ENCODE measurements at places on chromosomes 12 and 14. TPM values are rescaled to one million over a fixed set of nuclear protein-coding genes. Genes with fewer than 3 reads are reported as not detected.

The C14orf39 gene
- total RNA-seq: not detected

The CLEC14A gene
- total RNA-seq: not detected

The PYGL gene
- total RNA-seq: 75.4 TPM

The KRT82 gene
- not detected for total RNA-seq

The NPAS3 gene
- total RNA-seq: 0.79 TPM

The LTB4R2 gene
- total RNA-seq: 21.7 TPM

The BIN2 gene
- total RNA-seq: not detected

The BBOF1 gene
- 2.0 TPM for total RNA-seq

The CCT2 gene
- 212 TPM for total RNA-seq

The CLEC4D gene
- not detected for total RNA-seq

The PLEKHG7 gene
- not detected for total RNA-seq

The BDKRB2 gene
- total RNA-seq: 1.4 TPM

The PIP4K2C gene
- total RNA-seq: 32.0 TPM

The TPCN1 gene
- 43.0 TPM for total RNA-seq

DNA sequence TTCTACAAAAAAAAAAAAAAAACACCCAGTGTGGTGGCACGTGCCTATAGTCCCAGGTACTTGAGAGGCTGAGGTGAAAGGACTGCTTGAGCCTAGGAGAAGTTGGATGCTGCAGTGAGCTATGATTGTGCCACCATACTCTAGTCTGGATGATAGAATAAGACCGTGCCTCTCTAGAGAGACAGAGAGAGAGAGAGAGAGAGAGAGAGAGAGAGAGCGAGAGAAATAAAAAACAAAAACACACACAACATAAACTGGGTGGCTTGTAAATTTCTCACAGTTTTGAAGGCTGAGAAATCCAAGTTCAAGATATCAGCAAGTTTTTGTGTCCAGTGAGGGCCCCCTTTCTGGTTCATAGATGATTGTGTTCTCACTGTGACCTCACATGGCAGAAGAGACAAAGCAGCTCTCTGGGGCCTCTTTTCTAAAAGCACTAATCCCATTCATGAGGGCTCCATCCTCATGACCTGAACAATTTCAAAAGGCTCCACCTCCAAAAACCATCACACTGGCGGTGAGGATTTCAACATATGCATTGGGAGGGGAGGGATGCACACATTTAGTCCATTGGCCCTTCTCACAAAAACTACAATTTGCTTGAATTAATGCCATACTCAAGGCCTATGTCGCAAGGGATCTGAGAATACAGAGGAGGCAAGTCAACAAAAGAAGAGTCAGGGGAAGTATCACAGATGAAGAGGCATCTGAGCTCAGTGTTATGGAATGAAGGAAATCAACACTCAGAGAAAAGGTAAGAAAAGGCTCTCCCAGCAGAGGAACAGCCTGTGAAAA is 94.9 kb downstream of the PPM1H start:
- H3K4me1 ChIP-seq: peaks cover 14% of the 10 kb centered on the region
- no peaks in the 10 kb centered on the region for H3K36me3 ChIP-seq
- no peaks in the 10 kb centered on the region for H3K27me3 ChIP-seq

GRCh38 chr14:93023802-93024434 is 91.8 kb downstream of the ITPK1 start:
- peaks cover 10% of the 10 kb centered on the region for H3K36me3 ChIP-seq
- H3K27ac ChIP-seq: no peak overlapping the region
- H3K27me3 ChIP-seq: no peaks in the 10 kb centered on the region
- H3K4me1 ChIP-seq: peaks cover 11% of the 10 kb centered on the region
- H3K4me3 ChIP-seq: no peak overlapping the region

- H3K27ac ChIP-seq: no peak overlapping the region
- no peak overlapping the region for H3K4me3 ChIP-seq
Measured at GRCh38 chr14:92687681-92688433, 60.6 kb downstream of the LGMN start.

DNA sequence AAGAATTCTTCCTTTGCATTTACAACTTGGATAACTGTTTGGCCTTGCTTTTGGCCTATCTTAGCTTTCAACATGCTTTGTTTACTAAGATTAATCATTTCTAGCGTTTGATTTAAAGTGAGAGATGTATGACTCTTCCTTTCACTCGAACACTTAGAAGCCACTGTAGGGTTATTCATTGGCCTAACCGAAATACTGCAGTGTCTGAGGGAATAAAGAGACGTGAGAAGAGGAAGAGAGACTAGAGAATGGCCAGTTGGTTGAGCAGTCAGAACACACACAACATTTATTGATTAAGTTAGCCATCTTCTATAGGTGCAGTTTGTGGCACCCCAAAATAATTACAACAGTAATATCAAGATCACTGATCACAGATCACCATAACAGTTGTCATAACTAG is 62.3 kb upstream of the CCDC175 start:
- H3K4me1 ChIP-seq: peaks cover 11% of the 10 kb centered on the region
- no peak overlapping the region for H3K27ac ChIP-seq
- peaks cover 10% of the 10 kb centered on the region for H3K36me3 ChIP-seq
- no peak overlapping the region for H3K4me3 ChIP-seq
- no peak for DNase-seq

- H3K36me3 ChIP-seq: no peaks in the 10 kb centered on the region
- H3K4me3 ChIP-seq: peak overlapping the region; percentile 14
- peaks cover 9% of the 10 kb centered on the region for H3K4me1 ChIP-seq
- no peak for DNase-seq
- peak overlapping the region; percentile 83 for H3K27ac ChIP-seq
- H3K27me3 ChIP-seq: no peaks in the 10 kb centered on the region
Measured at GRCh38 chr12:130097342-130097741, 64.9 kb upstream of the FZD10 start.

- DNase-seq: no peak
- H3K4me1 ChIP-seq: no peaks in the 10 kb centered on the region
- H3K36me3 ChIP-seq: peaks cover 59% of the 10 kb centered on the region
Measured at GRCh38 chr12:110718222-110718908, 24.3 kb downstream of the PPP1CC start.

DNA sequence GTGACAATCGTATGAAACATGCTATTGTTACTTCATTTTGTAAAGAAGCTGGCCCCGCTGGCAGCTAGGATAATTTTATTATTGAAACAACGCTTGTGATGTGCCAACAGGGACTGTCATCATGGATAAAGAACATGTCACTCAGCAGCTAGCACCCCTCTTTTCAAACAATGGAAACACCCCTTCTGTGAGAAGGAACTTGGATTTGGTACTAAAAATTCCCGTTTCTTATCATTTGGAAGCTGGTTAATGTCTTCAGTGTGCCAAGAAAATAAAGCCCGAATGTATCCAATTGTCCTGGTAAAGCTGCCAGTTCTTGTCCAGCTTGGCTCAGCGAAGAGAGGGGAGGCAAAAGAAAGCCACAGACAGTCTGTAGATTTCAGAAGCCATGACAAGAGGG is 186.6 kb downstream of the PHLDA1 start:
- H3K4me3 ChIP-seq: no peak overlapping the region
- DNase-seq: no peak
- no peaks in the 10 kb centered on the region for H3K27me3 ChIP-seq

DNA sequence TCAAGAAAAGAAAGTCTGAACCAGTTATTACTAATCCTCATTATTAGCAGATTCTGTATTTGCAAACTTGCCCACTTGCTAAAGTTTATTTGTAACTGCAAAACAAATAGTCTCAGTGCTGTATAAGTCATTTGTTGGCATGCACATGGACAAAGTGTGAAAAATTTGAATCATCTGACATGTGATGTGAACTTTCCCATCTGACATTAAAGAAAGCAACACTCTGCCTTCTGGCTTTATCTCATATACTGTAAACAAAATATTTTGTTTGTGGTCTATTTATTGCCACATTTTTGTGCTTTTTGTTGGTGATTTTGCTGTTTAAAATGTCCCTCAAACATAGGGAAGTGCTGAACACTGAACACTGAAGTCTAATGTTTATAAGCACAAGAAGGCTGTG is 513.8 kb downstream of the RPL10L start:
- no peaks in the 10 kb centered on the region for H3K4me1 ChIP-seq
- no peak overlapping the region for H3K4me3 ChIP-seq
- no peak overlapping the region for H3K27ac ChIP-seq

GRCh38 chr12:22287776-22288621 is 46.5 kb downstream of the ST8SIA1 start:
- no peaks in the 10 kb centered on the region for H3K27me3 ChIP-seq
- peaks cover 24% of the 10 kb centered on the region for H3K4me1 ChIP-seq
- no peak for DNase-seq

- no peak overlapping the region for H3K27ac ChIP-seq
- H3K4me1 ChIP-seq: no peaks in the 10 kb centered on the region
- H3K27me3 ChIP-seq: no peaks in the 10 kb centered on the region
- DNase-seq: no peak
- no peak overlapping the region for H3K4me3 ChIP-seq
Measured at GRCh38 chr12:46131732-46132469, 136.9 kb downstream of the SLC38A1 start.

- no peak for DNase-seq
- peaks cover 37% of the 10 kb centered on the region for H3K4me1 ChIP-seq
- H3K27me3 ChIP-seq: no peaks in the 10 kb centered on the region
Measured at GRCh38 chr14:33569821-33570687, 380.8 kb downstream of the EGLN3 start.

- no peak overlapping the region for H3K4me3 ChIP-seq
- no peaks in the 10 kb centered on the region for H3K36me3 ChIP-seq
- H3K27me3 ChIP-seq: no peaks in the 10 kb centered on the region
- DNase-seq: no peak
- no peak overlapping the region for H3K27ac ChIP-seq
Measured at GRCh38 chr12:120820884-120821510, 83.2 kb downstream of the SPPL3 start.

DNA sequence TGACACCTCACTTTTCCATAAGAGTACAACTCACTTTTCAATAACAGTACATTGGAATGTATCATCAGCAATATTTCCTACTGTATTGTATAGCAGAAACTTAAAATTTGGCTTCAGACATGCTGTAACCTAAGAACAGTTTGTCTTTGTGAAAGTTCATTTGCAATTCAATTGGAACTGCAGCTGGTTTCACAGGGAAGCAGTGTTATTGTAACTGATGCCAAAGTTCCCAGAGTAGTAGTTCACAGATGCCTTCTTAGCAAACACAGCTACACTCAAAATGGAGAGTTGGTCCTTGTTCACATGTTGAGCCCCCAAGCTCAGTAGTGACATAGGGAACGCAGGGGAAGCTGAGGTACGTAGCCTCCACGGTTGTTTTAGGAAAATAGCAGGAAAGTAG is 23.3 kb downstream of the PPP1R36 start:
- H3K27ac ChIP-seq: no peak overlapping the region
- no peaks in the 10 kb centered on the region for H3K36me3 ChIP-seq
- DNase-seq: no peak
- H3K27me3 ChIP-seq: no peaks in the 10 kb centered on the region
- H3K4me3 ChIP-seq: no peak overlapping the region
- peaks cover 6% of the 10 kb centered on the region for H3K4me1 ChIP-seq

DNA sequence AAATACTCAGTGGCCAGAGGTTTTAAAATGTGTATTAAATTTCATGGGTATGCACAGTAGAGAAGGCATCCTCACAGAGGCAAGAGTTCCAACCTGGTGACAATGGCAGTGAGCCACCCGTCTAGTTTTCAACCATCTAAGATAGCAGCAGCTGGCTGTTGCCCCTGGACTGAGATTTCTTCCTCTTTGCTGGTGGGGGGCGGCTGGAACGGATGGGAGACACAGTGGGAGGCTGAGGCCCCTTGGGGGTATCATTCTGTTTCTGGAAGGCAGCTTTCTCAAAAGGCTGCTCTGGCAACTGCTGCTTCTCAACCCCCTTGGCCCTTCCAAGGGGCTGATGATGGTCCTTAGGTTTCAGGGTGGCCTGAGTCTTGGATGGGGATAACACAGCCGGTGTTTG is 1.0 kb upstream of the IFFO1 start:
- no peak overlapping the region for H3K4me3 ChIP-seq
- peaks cover 27% of the 10 kb centered on the region for H3K4me1 ChIP-seq
- DNase-seq: no peak

DNA sequence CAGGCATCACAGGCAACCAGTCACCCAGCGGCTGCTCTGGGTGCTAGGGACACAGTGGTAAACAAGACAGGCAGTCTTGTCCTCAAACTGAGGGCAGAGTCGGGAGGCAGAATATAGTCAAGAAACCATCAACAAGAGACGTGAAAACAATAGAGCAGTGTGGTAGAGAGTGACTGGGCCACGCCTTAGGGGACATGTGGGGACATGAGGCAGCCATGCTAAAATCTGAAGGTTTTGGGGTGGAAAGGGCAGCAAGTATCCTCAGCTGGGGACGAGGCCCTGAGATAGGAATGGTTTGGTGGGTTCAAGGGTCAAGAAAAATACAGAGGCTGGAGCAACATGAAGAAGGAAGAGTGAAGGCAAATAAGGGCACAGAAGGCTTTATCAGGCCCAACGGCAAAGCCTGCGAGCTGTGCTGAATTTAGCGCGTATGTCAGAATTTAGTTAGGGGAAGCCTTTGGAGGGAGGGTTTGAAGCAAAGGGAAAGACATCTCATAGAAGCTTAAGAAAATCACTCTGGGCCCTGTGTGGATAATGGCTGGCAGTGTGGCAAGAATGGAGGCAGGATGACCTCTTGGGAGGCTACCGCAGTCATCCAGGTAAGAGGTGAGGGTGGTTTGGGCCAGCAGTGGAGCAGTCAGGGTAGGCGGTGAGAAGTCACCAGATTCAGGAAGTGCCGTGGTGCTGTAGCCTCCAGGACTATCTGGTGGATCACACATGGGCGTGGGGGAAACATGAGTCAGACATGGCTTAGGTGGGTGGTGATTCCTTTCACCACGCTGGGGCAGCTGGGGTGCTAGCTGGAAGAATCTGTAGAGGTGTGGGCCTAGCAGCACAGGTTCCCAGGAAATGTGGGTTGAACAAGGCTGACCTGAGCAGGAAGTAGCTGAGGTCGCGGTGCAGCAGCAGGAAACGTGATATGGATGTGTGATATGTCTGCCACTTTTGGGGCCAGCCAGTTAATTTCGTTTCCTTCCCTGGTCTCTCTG is 3.0 kb downstream of the EVL start:
- peaks cover 29% of the 10 kb centered on the region for H3K4me1 ChIP-seq
- DNase-seq: peak; percentile 73
- H3K27ac ChIP-seq: peak overlapping the region; percentile 78
- H3K36me3 ChIP-seq: no peaks in the 10 kb centered on the region

- no peak overlapping the region for H3K4me3 ChIP-seq
- no peak for DNase-seq
- H3K36me3 ChIP-seq: peaks cover 40% of the 10 kb centered on the region
- H3K27ac ChIP-seq: no peak overlapping the region
- no peaks in the 10 kb centered on the region for H3K4me1 ChIP-seq
Measured at GRCh38 chr14:75705014-75705413, 44.0 kb downstream of the TTLL5 start.

- DNase-seq: no peak
- no peaks in the 10 kb centered on the region for H3K4me1 ChIP-seq
- H3K27ac ChIP-seq: no peak overlapping the region
- peaks cover 62% of the 10 kb centered on the region for H3K27me3 ChIP-seq
- no peak overlapping the region for H3K4me3 ChIP-seq
Measured at GRCh38 chr12:98291828-98292227, 223.6 kb upstream of the TMPO start.

DNA sequence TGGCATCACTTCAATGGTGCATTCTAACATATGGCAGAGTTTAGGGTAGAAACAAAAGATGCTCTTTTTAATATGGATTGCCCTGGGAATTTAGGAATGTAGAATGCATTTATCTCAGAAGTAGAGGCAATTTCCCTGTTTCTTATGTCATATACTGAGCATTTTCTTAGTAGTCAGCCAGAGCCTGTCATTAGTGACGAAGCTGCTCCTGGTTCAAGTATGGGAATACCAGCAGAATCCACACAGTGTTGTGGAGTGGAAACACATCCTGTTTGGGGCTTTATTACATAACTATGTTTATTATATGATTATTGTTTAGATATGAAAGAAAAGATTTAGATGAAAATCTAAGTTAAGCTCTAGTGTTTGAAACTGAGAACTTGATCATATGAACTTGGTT is 12.2 kb downstream of the CIPC start:
- peaks cover 7% of the 10 kb centered on the region for H3K4me1 ChIP-seq
- no peak for DNase-seq
- H3K27ac ChIP-seq: no peak overlapping the region
- peaks cover 82% of the 10 kb centered on the region for H3K36me3 ChIP-seq
- no peak overlapping the region for H3K4me3 ChIP-seq

Measured in MCF 10A (cell line).